HuH-7.5 (cell line): ENCODE measurements at places on chromosomes 7 and 10.

- no peak for DNase-seq
Observed at GRCh38 chr7:2864204-2864985, 20.3 kb upstream of the GNA12 start.

GRCh38 chr10:108166401-108166800, 1001.9 kb upstream of the SORCS1 start:
- no peak for DNase-seq

DNA sequence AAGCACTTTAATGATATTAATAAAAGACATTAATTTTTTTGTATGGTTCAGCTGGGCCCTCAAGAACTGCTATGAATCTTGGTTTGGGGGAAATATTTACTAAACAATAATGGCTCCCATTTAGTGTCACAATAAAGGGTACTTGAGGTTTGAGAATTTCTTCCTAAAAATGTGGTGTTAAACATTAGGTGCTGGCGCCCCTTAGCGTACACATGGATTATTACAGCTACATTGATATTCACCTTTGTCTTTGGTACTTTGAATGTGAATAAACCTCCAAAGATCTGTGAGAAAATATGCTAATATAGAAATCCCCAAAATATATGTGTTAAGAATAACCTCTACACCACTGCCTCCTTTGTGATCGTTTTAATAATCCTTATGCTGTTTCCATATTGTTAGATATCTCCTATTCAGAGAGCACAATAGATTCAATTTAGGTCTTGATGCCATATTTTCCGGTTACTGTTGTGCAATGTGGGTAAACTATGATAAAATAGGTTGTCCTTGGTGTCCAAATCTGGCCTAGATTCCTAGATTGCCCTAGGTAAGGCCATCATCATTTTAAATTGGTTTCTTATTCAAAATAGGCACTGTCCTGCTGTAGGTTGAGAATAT, 161.8 kb upstream of the CACNA2D1 start:
- no peak for DNase-seq

- no peak for DNase-seq
Observed at GRCh38 chr7:135349746-135350145, 116.1 kb downstream of the STRA8 start.

DNA sequence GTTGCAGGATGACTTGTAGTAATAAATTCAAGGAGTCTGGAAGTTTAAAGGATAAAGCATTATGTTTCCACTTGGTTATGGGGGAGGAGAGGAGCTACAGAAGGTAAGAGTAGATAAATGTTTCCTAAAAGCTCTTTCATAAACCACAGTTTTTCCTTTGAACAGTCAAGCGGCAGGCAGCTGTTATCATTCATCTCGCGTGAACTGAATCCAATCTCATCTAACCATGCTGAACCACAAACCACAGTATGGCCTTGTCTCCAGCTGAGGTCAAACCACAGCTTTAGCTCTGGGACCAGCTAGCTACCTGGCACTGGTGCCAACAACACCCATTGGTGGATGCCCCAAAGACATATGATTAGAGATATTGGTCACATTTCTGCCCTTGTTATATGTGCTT, 63.3 kb downstream of the NOC3L start:
- no peak for DNase-seq
